ENCODE measurements at places on chromosomes 7 and 10.

GRCh38 chr10:102918817-102919245 lies 737 bp downstream of the CNNM2 start:
- peak; percentile 66 for DNase-seq

GRCh38 chr7:157654350-157654749 lies 317.5 kb downstream of the DNAJB6 start:
- peak; percentile 41 for DNase-seq

- DNase-seq, result no peak
Measured at GRCh38 chr7:2980401-2981102, 63.1 kb downstream of the CARD11 start.

DNA sequence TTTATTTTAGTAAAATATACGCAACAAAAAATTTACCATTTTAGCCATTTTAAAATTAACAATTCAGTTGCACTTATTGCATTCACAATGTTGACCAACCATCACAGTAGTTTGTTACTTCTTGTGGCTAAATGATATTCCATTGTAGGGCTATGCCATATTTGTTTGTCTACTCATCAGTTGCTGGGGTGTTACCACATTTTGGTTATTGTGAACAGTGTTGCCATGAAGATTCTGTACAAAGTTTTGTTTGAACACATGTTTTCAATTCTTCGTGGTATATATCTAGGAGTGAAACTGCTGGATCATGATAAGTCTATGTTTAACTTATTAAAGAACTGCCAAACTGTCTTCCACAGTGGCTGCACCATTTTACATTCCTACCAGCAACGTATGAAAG lies 46.3 kb upstream of the ZNF365 start:
- no peak for DNase-seq

- DNase-seq, result no peak
Measured at GRCh38 chr10:89633484-89633883, 11.6 kb downstream of the PANK1 start.

- DNase-seq, result no peak
Measured at GRCh38 chr10:17435187-17435586, 19.2 kb downstream of the ST8SIA6 start.

GRCh38 chr10:68501691-68502090 lies 25.6 kb downstream of the SLC25A16 start:
- no peak for DNase-seq

DNA sequence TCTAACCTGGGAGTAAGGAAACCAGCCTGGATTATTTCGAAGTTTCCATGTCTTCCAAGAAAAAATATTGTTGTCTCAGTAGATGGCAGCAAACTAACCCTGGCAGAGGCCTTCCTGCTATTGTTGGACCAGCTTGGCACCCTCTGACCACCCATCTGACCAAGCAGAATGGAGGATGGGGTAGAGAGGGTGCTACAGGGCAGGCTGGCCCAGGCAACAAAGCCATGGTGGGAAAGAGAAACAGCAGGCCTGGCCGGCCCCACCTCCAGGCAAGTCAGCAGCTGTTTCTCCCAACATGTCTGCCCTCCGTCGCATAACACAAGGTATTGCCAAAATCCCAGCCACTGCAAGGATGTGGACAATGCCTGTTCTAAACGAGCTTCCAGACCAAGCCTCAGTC lies 95.0 kb downstream of the FAM53B start:
- no peak for DNase-seq

GRCh38 chr7:137454246-137454724 lies 110.8 kb upstream of the PTN start:
- no peak for DNase-seq
